ENCODE measurements at places on chromosomes 7 and 10.

DNA sequence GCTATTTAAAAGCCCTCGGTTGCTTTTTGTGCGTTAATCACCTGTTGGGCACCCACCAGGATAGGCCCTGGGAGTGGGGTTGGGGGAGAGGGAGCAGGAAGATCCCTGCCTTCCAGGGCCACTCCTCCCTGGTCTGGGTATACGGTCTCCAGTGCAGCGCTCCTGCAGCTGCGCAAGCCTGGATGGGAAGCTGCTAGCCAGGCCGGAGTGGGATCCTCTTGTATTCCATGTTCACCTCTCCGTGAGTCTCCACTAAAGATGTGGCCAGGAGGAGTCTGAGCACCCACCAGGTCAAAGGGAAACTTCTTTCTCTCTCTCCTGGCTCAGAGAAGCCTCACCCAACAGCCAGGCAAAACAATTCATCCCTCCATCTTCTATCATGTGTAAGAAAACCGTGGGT, 78.8 kb upstream of the ANLN start:
- no peak for DNase-seq

GRCh38 chr10:117462816-117463544, 79.6 kb upstream of the EMX2 start:
- no peak for DNase-seq

DNA sequence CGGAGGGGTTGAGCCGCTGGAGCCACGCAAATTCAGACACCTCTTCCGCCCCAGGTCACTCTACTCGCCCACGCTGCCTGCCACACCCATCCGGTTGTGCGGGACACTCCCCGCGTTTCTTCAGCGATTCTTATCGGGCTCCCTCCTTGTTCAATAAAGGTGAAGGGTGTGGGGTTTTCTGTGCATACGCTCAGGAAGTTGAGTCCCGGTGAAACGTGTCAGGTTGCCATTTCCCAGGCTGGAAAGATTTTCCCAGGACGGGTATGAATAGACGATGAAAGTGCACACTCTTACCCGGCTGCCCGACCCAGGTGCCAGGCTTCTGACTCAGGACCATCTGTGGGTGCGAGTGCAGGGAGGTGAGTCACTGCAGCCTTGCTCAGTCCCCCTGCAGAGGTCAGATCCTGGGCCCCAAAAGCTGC, 22.0 kb downstream of the KLF6 start:
- DNase-seq: no peak

GRCh38 chr7:29158795-29159423, 12.6 kb upstream of the CPVL start:
- DNase-seq: no peak

- no peak for DNase-seq
Observed at GRCh38 chr7:127057918-127058317, 194.8 kb downstream of the GRM8 start.

GRCh38 chr7:97982647-97983046, 7.3 kb downstream of the OCM2 start:
- DNase-seq: no peak

GRCh38 chr10:124279882-124280281, 138.8 kb downstream of the OAT start:
- DNase-seq: no peak

DNA sequence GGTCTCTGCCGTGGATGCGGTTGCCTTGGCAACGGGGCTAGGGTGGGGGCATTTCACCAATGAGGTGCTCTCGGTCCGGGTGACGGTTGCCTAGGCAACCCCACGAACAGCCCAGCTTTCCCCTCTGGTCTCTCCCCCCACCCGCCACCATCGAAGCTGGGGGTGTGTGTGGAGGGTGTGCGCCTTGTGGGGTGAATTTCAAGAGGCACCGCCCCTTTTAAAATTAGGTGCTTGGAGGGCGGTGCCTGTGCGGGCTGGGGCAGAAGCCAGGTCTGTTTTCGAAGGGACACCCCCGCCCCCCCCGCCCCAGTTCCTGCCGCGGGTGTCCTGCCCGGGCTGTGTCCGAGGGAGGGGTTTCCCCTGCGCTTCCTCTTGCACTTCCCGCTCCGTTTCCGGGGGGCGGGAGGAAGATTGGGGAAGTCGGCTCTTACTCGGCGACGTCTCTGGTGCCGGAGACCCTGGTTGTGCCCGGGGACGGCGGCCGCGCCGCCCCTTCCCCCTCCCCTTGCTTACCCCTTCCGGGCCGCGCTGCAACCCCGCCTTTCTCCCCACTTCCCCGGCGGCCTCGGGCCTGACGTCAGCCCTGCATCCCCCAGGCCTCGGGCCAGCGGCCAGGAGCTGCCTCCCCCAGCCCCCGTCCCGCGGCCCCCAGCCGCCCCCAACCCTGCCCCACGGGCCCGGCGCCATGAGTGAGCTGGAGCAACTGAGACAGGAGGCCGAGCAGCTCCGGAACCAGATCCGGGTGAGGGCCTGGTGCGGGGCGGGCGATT, 2.2 kb downstream of the GNB2 start:
- DNase-seq: peak; percentile 94

- DNase-seq: no peak
Observed at GRCh38 chr10:104259999-104260774, 5.5 kb downstream of the GSTO1 start.

- DNase-seq: peak; percentile 78
Observed at GRCh38 chr10:80444646-80445319, 9.3 kb upstream of the TSPAN14 start.

DNA sequence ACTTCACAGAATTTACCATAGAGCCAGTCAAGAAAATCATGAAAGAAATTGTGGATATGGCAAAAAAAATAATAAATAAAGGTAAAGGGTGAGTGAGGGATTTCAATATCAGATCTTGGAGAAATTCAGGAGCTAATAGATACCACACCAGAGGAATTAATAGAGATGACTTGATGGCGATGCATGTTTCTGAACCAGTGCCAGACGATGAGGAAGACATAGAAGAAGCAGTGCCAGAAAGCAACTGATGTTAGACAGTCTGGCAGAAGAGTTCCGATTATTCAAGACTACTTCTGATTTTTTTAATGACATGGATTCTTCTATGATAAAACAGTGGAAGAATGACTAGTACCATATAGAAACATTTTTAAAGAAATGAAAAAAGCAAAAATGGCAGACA, 314.7 kb downstream of the BICC1 start:
- no peak for DNase-seq

DNA sequence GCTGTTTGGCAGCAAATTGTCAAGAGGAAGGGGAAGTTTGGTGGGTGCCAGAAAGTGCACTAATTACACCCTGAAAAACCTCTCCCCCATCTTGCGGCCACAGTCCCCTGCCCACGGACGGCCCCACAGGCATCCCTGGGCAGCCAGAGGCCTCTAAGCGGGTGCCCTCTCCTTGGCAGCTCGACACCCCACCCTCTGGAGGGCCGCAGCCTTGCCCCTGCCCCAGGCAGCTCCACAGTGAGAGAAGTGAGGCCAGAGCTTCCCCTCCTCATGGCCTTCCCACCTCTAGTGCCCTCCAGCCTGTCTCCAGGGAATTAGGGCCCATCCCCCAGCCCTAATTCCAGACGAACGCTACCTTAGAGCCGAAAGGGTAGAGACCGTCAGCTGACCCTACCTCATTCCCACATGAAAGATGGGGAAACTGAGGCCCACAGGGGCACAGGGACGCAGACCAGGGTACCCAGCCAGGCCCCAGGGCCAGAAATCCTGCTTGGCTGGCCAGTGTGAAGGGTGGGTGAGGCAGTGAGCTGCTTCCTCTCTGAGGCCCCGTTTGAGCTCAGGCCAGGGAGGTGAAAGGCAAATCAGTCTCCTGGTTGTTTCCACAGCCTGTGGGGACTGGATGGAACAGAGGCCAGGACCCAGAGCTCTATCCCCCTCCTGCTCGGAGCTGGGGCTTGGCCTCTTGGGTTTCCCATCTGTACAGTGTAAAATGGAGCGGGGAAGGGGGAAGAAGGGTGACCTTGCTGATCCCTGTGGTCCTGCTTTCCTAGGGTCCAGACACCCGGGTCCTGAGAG, 10.0 kb downstream of the ZCCHC24 start:
- DNase-seq: no peak

- DNase-seq: no peak
Observed at GRCh38 chr7:100509231-100509630, 25.5 kb downstream of the NYAP1 start.

GRCh38 chr7:73332447-73332846, 4.5 kb downstream of the FKBP6 start:
- DNase-seq: no peak

DNA sequence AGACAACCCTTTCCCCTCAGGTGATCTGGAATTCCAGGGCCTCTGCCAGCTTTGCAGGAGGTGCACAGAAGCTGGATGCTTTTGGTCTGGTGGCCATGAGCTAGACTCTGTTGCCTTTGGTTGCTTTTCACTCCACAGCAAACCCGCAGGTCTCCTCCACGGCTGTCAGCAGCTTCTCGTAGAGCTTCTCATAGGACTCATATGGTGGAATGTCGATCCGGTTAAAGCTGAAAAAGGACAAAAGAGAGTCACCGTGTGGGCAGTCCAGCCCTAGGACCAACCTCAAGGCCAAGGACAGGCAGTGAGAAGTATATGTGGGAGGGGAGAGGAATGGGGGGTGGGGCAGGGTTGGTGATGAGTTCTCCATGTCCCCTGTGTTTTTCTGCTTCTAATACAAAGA, 113.5 kb downstream of the SMURF1 start:
- no peak for DNase-seq

GRCh38 chr10:63935705-63936104, 414.5 kb downstream of the REEP3 start:
- DNase-seq: no peak

DNA sequence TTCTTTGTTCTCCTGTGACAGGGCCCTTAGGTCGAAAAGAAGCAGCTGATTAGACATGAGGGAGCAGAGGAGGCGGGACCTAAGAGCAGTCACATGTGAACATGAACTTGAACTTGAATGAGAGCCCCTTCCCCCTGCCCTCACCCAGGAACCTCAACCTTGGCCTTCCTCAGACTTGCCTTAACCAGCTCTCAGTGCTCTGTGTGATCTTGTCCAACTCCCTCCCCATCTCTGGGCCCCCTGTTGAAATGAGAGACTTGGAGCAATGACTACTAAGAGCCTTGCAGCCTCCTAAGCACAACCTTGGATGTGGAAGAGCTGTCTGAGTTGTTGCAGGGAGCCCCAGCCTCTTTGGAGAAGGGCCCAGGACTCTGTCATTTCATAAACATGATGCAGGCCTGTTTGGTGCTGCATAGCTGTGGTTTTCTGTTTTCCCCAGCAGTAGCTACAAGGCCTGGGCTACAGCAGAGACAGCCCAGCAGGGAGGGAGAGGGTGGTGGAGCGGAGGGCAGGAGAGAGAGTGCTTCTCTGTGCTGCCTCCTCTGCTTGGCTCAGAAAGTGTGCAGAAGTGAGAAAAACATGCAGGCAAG, 123.9 kb upstream of the ZMIZ1 start:
- no peak for DNase-seq

- DNase-seq: no peak
Observed at GRCh38 chr10:44725404-44725803, 185.7 kb upstream of the TMEM72 start.

- DNase-seq: no peak
Observed at GRCh38 chr7:78850093-78850740, 603.2 kb downstream of the MAGI2 start.

DNA sequence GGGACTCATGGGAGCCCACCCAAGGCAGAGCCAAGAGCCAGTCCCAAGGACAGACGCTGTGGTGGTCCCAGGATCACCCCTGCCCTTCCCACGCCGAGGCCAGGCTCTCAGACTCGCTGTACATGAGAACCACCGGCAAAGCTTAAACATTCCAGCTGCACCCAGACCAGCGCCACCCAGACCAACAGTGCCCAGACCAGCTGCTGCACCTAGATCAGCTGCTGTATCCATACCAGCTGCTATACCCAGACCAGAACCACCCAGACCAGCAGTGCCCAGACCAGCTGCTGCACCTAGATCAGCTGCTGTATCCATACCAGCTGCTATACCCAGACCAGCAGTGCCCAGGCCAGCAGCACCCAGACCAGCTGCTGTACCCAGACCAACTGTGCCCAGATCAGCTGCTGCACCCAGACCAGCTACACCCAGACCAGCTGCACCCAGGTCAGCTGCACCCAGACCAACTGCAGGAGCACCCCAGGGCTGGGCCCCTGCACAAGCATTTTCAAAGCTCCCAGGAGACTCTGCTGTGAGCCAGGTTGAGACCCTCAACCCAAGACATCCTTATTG, 47.9 kb upstream of the CNPY1 start:
- no peak for DNase-seq

GRCh38 chr7:100665168-100665726, 8.3 kb upstream of the GNB2 start:
- DNase-seq: no peak

DNA sequence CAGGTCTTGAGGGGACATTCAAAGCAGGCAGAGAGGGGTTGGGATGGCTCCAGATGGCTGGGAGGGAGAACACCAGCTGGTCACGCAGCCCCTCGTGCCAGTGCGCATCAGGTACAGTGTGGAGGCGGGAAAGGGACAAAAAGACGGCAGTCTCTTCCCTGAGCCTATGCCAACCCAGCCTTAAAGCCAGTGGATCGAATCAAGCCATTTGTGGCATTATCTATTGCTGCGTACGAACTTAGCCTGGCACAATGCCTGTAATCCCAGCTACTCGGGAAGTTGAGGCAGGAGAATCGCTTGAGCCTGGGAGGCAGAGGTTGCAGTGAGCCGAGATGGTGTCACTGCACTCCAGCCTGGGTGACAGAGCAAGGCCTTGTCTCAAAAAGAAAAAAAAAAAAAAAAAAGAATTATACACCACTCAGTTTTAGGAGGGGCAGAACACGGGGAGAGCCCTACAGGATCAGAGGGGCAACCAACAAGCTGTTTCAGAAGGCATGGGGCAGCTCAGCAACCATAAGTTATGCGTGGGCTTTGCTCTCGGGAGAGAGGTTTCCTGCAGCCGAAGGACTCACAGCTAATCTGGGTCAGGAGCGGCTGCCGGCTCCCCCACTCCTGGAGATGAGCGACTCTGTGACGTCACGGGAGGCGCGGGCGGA, 356 bp upstream of the NDUFB2 start:
- DNase-seq: peak; percentile 88

DNA sequence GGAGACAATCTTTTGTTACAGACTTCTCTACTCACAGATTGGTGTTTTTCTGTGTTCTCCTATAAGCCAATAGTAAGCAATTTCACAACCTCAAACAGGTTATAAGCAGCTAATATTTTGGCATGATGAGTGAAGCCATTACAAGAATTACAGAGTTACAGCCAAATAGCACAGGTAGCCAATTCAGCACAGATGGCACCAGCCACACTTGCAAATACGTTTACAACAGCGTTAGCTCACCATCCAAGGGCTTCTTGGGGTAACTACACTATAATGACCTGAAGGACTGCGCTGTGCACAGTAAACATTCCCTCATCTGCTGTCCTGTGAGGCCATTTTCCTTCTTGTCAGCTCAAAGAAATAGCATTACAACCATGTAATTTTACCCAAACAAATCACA, 428.6 kb downstream of the TCERG1L start:
- no peak for DNase-seq

- DNase-seq: no peak
Observed at GRCh38 chr10:101570428-101571270, 17.4 kb downstream of the POLL start.

Data from nucleus accumbens (tissue), 56 donors.